ENCODE measurements at places on chromosomes 2 and 18.

GRCh38 chr18:27277554-27277953, 92.4 kb upstream of the CHST9 start:
- DNase-seq: no peak

- DNase-seq: no peak
Measured at GRCh38 chr2:196719110-196719872, 79.8 kb downstream of the CCDC150 start.

DNA sequence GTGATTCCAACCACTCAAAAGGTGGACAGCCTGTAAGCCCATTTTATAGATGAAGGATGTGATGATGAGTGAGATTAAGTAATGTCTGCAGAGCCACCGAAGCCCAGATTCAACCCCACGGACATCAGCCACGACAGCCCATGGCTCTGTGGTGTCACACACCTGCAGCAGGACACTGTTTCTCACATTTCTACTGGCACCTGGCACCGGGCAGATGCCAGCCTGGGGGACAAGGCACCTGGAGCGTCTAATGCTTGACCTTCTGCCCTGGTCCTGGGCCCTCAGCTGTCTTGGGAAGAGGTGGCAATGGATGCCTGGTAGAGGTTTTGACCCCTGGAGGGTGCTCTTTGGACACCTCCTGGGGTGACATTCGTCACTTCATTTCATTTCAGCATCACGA, 176.3 kb downstream of the ANAPC1 start:
- no peak for DNase-seq

DNA sequence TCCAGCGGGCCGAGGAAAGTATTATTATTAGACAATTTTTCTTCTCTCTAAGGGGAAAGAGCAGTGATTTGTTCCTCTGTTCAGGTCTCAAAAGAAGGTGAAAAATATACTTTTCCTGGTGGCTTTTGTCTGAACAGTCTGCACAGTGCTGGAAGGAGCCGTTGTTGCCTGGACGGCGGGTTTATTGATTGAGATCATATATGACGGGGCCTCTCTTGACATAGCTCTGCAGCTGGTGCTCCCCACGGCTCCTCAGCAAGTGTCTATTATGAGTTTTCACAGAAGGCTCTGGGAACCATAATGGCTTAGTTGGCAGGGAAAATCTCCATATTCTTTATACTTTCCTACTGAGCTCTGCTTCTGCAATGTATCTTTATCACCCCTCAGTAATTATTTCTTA, 42.9 kb downstream of the FSHR start:
- no peak for DNase-seq

Data from activated CD8-positive, alpha-beta memory T cell treated with anti-CD3 and anti-CD28 coated beads for 4 hours (primary cell).